ENCODE measurements at places on chromosomes 11 and 22.

- DNase-seq, result no peak
These were observed 124.8 kb upstream of the CSNK2A3 start for GRCh38 chr11:11477695-11478420.

- DNase-seq, result no peak
These were observed 10.6 kb downstream of the FLI1 start for GRCh38 chr11:128704517-128704916.

DNA sequence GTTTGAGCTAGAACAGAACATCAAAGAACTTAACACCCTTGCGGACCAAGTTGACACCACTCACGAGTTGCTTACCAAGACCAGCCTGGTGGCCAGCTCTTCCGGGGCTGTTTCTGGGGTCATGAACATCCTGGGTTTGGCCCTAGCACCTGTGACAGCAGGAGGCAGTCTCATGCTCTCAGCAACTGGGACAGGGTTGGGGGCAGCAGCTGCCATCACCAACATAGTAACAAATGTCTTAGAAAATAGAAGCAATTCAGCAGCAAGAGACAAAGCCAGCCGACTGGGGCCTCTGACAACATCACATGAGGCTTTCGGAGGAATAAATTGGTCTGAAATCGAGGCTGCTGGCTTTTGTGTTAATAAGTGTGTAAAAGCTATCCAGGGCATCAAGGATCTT is 8.7 kb downstream of the APOL5 start:
- no peak for DNase-seq

DNA sequence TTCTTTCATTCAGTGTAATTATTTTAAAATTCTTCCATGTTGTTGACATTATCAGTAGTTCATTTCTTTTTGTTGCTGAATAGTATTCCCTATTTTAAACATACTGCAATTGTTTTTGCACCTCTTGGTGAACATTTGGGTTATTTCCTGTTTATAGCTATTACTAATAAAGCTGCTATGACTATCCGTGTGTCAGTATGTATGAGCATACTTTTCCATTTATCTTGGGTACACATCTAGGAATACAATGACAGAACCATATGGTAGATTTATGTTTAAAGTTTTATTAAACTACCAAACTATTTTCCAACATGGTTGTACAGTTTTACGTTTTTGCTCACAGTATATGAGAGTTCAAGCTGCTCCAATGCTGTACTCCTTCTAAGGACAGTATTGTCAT is 22.0 kb upstream of the FIBIN start:
- no peak for DNase-seq

- DNase-seq, result no peak
These were observed 1.5 kb downstream of the SHANK3 start for GRCh38 chr22:50674130-50674500.

GRCh38 chr11:126336671-126337101 is 18.8 kb upstream of the ST3GAL4 start:
- no peak for DNase-seq

DNA sequence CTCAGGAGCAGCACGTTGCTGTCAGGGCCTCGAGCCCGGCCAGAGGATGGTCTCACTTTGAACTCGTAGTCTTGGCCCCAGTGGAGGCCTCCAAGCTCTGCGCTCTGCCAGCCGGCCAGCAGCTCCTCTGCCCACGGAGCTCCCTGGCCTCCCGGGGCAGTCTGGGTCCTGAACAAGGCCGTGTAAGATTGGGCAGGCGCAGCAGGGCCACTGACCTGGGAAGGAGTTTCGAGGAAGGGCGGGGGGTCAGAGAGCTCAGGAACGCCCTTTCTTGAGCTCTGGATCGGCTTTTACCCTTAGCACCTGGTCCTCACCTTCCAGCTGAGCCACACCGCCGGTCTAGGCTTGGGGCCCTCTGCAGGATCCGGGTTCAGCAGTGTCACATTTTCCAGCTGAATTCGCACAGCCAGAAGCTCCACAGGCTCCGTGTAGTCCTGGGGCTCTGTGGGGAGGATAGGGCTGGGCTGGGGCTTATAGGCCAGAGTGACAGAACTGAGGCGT is 2.1 kb downstream of the ROBO4 start:
- DNase-seq, result no peak

DNA sequence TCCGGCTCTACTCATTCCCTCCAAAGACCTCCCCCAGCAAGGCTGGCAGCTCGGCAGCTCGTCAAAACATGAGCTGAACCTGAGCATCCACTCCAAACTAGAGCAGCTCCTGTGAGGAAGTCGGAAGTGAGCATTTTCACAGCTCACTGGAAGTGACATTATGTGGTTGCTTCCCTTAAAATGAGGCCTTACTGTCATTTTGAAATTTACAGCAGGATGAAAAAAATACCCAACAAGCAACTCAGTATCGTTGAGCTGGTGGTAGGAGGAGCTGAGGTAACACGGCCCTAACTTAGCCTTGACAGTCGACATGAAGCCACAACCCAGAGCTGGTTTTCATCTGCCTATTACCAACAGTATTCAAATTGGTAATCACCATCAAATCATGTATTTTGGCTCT is 38.0 kb upstream of the ARFGAP3 start:
- no peak for DNase-seq

GRCh38 chr11:124108156-124108555 is 7.1 kb upstream of the VWA5A start:
- no peak for DNase-seq

GRCh38 chr11:92711926-92712325 is 257.5 kb upstream of the MTNR1B start:
- DNase-seq, result no peak

GRCh38 chr22:46350121-46350520 is 14.6 kb downstream of the TRMU start:
- no peak for DNase-seq

GRCh38 chr11:91653079-91653754 is 571.4 kb upstream of the FAT3 start:
- no peak for DNase-seq

DNA sequence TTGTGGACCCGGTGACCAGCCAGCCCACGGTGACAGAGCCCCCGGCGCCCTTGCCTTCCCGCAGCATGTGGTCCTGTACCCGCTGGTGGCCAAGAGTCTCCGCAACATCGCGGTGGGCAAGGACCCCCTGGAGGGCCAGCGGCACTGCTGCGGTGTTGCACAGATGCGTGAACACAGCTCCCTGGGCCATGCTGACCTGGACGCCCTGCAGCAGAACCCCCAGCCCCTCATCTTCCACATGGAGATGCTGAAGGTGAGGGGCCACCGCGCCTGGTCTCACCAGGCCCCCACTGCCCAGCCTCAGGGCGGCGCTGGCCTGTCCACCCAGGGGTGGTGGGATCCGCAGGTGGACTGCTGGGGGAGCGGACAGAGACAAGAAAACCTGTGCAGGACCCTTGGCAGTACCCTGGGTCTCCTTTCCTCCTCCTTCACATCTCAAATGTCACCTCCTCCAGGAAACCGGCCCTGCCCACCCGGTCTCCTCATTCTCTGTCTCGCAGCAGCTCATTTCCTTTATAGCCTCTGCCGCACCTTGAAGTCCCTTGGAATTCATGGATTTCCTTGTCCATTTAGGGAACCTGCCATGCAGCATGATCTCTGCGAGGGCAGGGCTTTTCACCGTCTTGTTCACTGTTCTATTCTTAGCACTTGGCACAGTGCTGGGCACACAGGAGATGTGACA is 6.5 kb downstream of the AIP start:
- DNase-seq, result no peak

- DNase-seq, result no peak
These were observed 19.9 kb downstream of the UNC93B1 start for GRCh38 chr11:67983951-67984350.

GRCh38 chr11:128927108-128927461 is 15.6 kb downstream of the TP53AIP1 start:
- DNase-seq, result no peak

DNA sequence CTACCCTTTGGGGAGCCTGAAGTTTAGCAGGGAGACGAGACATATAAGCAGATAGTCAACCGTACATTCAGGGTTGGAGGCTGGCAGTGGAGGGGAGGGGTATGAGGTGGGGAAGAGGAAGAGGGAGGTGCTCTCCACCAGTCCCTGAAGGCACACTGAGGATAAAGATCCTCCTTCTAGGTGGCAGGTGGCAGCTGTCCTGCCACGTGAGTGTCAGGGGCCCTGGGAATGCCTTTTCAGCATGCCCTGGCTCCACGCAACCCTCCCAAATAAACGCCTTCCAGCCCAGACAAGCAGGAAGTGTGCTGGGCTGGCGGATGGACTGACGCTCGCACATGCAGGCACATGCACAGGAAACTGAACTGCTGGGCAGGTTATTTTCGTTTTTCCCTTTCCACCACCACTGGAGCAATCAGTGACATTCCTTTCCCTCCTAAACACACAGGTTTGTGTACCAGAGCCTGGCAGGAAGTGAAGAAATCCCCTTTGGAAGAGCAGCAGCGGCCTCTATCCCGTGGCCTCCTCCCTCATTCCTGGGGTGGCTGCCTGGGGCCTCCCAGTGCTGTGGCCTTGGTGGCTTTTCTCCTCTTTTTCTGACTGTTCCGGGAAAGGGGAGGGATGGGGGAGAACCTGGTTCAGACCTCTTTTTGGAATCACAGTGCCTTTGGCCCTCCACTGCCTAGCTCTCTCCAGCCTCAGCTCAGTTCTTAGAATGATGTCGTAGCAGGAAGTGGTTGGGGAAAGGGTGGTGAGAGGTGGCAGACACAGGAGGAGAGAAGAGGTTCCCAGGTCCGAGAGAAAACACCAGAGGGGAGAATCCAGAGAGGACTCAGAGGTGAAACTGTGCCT is 157.0 kb upstream of the TIMP3 start:
- no peak for DNase-seq

DNA sequence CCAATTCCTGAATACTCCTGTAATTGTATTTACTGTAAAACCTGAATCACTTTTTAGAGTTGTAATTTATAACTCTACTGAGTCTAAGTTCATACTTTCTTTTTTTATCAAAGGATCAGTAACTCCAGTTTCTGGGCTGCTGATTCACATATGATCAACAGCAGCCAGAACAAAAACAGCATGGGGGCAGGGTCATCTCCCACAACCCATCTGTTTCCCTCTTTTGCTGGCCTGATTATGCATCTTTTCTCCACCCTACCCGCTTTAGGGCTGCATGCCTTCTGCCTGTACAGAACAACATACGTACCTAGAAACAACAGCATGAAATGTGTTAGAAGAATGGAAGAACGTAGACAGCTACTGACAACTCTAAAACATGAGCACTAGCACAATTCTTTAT is 76.0 kb downstream of the MRTFA start:
- DNase-seq, result no peak

DNA sequence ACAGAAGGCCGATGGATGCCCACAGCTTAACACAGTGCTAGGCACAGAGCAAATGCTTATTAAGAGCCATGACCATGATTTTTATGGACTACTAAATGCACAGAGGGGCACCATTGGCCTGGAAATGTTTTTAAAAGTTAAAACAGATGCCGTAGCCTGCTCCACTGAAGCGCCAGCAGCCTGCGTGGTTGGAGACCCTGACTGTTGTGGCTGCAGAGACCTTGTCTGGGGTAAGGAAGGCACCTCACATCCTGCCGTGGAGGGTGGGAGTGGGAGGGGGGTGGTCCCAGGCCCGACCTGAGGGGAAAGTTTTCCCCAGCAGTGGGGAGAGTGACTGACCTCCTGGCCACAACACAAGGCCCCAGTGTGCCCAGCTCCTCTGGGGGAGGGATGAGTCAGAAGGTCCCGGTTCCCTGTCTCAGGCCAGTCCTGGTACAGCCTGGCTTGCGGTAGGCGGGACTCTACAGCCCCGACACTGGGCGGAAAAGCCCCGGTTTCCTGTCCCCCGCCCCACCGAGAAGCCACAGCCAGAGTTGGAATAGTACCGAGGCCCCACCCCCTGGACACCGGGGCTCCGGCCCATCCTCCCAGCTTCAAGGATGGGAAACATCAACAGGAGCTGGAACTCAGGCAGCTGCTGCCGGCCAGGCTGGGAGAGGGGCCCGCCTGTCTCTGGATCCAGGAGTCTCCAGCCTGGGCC is 7.0 kb downstream of the CHST1 start:
- DNase-seq, result no peak

DNA sequence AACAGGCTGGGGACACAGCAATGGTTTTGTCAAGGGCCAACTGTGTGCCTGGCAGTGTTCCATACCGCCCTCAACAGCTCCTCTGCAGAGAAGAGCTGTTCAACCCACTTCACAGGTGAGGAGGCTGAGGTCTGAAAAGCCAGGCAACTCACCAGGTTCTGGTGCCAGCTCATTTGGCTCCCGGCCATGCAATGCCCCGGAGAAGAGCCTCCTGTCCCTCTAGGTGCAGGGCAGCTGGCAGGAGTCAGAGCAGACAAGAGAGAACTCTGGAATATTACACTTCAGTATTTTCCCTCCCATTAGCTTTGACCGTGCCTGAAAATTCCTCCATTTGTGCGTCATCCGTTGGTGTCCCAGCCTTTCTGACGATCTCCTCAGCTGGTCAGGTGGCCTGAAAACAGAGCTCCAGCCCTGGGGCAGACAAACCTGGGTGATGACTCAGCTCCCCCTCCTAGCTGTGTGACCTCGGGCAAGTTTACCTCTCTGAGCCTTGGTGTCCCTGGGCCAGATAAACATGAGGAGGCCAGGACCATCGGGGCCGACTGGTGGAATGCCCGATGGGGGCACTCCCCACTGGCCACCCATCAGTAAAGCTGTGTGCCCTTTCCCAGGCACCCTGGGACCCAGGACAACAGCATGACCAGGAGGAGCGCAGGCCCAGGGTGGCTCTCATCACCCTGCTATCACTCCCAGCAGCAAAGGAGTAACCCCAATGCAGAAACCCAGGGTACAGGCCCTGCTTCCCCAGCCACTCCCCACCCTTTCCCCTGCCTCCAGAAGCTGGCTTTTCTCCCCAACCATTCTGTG is 9.6 kb upstream of the C1QTNF6 start:
- no peak for DNase-seq

- no peak for DNase-seq
These were observed 127.2 kb upstream of the ALX4 start for GRCh38 chr11:44437122-44437521.

DNA sequence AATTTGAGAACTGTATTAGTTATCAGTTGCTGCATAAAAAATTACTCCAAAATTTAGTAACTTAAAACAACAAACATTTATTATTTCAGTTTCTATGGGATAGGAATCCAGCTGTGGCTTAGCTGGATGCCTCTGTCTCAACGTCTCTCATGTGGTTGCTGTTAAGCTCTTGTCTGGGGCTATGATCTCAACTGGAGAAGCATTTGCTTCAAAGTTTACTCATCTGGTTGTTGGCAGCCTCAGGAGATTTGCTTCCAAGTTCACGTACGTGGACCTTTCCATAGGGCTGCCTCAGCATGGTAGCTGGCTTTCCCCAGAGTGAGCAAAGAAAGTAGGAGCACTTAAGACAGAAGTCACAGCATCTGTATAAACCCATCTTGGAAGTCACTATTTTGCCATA is 144.9 kb upstream of the SESN3 start:
- DNase-seq, result no peak

- DNase-seq, result no peak
These were observed 5.5 kb downstream of the FAM111B start for GRCh38 chr11:59112494-59112893.

DNA sequence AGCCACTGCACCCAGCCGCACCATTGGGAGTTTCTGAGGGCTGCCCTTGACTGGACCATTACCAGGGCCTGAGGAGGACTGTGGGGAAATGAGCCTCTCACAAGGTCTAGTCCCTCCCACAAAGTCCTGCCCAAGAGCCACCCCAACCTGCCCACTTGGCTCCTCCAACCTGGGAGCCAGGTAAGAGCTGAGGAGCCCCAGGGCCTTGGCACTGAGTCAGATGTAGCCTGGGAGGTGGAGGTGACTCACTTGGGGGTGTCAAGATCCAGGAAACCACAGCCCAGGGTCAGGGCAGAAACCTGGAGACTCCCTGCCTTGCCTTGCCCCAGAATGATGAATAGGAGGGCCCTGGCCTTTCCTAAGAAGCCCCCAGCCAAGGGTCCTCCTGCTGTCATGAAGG is 25.8 kb upstream of the P2RY2 start:
- no peak for DNase-seq

GRCh38 chr11:10606536-10607208 is 38.2 kb upstream of the LYVE1 start:
- no peak for DNase-seq
